RWPE2 (cell line): ENCODE measurements at places on chromosomes 3 and 15.

GRCh38 chr3:186538779-186539178, 5.4 kb downstream of the CRYGS start:
- no peak overlapping the region for H3K27ac ChIP-seq
- H3K4me1 ChIP-seq = peaks cover 7% of the 10 kb centered on the region
- no peak for DNase-seq
- no peak overlapping the region for H3K4me3 ChIP-seq
- no peaks in the 10 kb centered on the region for H3K27me3 ChIP-seq

DNA sequence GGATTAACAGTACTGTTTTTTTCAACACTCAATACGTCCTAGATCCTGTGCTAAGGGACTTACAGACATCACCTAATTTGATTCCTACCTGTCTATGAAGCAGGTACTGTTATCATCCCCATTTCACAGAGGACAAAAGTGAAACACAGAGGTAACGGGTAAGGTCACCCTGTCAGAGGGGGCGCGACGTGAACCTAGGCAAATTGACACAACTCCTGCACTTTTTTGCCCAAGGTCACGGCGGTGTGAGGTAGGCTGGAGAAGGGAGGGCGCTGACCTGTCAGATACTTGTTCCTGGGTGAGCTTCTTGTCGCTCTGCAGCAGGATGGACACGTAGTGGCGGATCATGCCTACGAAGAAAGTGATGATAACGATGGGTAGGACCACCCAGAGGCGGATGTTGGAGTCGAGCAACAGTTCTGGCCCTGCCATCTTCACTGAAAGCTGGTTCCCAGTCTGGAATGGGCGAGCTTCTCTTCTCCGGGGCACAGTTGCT, 363 bp downstream of the EMC3 start:
- no peak for DNase-seq
- H3K36me3 ChIP-seq = peaks cover 43% of the 10 kb centered on the region
- H3K27ac ChIP-seq = peak overlapping the region; percentile 55
- peak overlapping the region; percentile 70 for H3K4me3 ChIP-seq

DNA sequence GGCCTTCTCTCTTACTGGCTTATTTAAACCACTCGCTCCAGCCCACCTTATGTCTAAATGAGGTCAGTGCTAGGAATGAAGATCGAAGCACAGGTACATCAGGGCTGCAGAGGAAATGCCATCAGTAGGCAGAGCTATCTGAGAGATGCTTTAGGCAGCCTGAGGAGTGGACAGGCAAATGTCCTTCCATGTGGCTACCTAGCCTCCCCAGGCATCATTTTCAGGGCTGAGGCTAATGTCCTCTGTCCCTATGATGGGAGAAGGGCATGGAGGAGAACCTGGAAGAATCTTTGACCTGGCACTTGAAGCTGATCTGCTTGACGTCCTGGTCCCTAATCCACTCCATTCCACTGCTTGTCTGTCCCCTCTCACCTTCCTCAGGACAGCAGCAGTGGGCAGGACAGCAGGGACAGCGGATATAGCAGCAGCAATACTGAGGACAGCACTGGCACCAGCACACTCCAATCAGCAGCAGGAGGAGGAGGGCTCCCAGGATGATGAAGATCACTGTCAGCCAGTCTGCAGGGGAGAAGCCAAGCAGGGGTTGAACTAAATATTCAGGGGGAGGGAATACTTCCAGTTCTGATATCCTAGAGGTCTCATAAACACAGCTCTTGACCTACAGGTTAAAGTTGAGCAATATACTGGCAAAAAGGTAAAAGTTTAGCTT, 21.0 kb downstream of the ILDR1 start:
- no peak for DNase-seq
- H3K4me1 ChIP-seq = peaks cover 35% of the 10 kb centered on the region
- H3K4me3 ChIP-seq = no peak overlapping the region
- no peak overlapping the region for H3K27ac ChIP-seq
- no peaks in the 10 kb centered on the region for H3K27me3 ChIP-seq

- no peaks in the 10 kb centered on the region for H3K36me3 ChIP-seq
- no peak overlapping the region for H3K27ac ChIP-seq
- H3K27me3 ChIP-seq = no peaks in the 10 kb centered on the region
- no peak for DNase-seq
These were observed 1274.4 kb upstream of the EPHA6 start for GRCh38 chr3:95539950-95540483.

DNA sequence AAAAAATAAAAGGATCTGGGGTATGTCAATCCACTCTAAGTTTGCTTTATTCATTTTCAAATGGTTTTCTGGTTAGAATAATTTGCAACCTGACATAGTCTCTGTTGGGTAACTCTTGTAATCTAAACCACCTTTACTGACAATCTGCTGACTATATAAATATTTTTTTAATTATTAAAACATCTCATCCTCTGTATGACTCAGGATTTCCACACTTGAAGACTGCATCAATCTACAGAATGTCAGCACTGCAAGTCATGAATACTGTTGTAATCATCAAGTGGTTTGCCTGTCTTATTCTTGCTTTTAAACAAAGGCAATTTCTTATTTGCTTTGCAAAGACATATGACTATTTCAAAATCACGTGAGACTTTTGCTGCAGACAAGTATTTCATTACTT, 42.1 kb downstream of the VGLL3 start:
- peaks cover 27% of the 10 kb centered on the region for H3K4me1 ChIP-seq
- DNase-seq = no peak
- H3K4me3 ChIP-seq = no peak overlapping the region
- H3K27me3 ChIP-seq = no peaks in the 10 kb centered on the region
- H3K36me3 ChIP-seq = no peaks in the 10 kb centered on the region
- peak overlapping the region; percentile 31 for H3K27ac ChIP-seq

DNA sequence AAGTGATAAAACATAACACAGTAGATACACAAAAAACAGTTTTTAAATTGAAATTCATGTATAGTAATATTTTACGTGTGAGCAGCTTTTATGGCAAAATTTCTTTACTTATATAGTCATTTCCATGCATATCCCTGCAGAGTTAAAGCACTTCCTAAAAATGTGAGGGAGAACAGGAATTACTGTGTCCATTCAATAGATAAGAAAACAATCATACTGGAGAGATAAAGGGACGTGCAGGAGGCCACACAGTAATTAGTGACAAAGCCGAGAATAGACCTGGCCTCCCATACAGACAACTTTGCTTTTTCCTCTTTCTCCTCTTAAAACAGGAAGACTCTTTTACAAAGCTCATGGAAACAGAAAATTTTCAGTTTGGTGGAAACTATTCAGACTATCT, 247.5 kb downstream of the CDIN1 start:
- no peaks in the 10 kb centered on the region for H3K27me3 ChIP-seq
- H3K27ac ChIP-seq = no peak overlapping the region
- DNase-seq = no peak
- no peaks in the 10 kb centered on the region for H3K36me3 ChIP-seq
- H3K4me3 ChIP-seq = no peak overlapping the region
- peaks cover 9% of the 10 kb centered on the region for H3K4me1 ChIP-seq

DNA sequence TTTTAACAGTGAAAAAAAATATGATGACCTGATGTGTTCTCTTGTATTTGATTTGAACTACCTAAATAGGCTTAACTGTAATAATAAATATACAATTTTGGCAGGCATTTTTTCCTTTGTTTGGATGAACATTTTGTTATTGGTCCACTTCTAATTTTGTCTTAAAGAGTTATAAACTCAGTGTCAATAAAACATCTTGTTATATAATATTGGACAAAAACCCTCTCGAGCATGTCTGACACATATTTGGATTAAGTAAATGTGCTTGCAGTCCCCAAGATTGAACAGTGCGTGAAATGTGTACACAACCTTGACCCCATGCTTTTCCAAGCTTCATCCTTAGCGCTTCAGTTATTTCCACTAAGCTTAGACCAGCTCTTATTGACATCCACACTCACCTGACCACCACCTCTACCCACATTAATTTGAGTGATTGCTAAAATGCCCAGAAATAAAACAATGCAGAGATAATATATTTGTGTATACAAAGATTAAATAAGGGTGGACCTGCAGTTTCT, 131.7 kb upstream of the ZBED2 start:
- H3K27me3 ChIP-seq = no peaks in the 10 kb centered on the region
- no peaks in the 10 kb centered on the region for H3K36me3 ChIP-seq
- H3K4me1 ChIP-seq = peaks cover 28% of the 10 kb centered on the region

DNA sequence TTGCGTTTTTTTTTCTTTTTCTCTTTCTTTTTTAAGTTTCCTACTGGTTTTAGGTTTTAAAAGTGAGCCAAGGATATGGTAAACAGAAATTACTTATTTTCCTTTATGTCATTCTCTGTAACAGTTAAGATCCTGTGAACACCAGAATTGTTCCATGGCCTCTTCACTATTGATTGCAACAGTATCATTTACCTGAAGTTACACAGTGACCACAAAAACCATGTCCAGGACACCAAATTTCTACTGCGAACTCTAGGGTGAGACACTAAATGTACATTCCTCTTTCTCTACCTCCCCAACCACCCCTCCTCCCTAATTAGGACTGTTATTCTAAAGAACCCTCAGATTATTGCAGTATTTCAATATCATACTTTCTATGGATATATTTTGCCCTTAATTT, 280.9 kb downstream of the FOXP1 start:
- no peaks in the 10 kb centered on the region for H3K27me3 ChIP-seq
- H3K36me3 ChIP-seq = no peaks in the 10 kb centered on the region
- no peak overlapping the region for H3K4me3 ChIP-seq
- no peak for DNase-seq
- no peaks in the 10 kb centered on the region for H3K4me1 ChIP-seq

DNA sequence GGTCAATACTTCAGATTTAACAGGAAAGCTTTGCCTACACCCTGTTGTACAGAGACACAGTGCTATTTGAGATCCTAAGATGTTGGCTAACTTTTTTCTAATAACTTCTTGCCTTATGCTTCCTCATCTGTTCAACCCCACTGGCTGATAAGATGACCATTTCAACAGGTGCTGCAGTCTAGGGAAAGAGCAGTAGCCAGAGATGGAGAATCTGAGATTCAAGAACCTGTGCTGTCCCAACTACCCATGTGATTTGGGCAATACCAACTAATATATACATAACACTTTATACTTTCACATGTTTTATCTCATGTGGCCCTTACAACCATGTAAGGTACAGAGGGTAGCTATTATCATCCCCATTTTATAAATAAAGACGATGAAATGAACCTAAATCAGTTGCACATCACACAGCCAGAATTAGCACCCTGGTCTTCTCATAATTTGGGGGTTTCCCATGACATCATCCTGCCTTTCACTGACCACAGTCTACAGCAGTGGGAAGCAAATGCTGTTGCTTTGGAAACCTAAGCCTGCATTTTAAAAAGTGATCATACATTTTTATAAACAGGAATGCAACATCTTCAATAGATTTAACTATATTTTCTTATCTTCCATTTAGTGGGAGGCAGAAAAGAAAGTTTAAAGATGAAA, 9.7 kb downstream of the TTC23 start:
- no peak overlapping the region for H3K27ac ChIP-seq
- H3K27me3 ChIP-seq = no peaks in the 10 kb centered on the region

DNA sequence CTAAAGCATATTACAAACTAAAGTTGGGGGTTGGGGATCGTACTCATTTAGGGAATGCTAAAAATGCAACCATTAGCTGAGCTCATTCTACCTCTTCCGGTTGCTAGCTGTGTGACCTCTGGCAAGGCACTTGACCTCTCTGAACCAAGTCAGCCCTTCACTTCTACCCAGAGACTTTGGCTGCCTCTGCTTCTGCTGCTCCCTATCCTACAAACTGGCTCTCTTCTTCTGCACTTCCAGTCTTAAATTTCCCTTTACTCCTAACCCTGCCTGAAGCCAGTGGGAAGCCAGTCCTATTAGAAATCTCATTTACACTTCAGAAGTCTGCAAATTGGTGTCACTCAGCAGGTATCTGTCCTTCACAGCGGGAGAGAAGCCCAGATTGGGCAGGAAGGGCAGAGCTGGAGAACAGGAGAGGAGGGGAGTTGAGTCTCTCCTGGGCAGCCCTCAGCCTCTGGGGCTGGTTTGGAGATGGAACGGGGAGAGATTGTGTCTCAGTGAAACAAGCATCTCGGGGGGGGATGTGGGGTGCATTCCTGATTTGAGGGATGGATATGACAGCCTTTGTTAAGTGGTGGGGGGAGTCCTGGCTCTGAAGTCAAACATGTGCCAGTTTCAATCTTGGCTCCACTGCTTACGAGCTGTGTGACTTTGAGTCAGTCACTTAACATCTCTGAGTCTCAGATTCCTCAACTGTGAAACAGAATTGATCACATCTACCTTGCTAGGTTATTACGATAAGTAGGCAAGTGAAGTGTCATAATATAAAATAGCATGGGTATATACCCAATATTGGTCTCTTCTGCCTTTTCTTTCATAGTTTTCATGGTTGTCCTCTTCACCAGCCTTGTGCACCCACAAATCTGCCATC, 7.8 kb upstream of the AEN start:
- no peaks in the 10 kb centered on the region for H3K4me1 ChIP-seq
- H3K27me3 ChIP-seq = peaks cover 4% of the 10 kb centered on the region
- no peak for DNase-seq
- no peak overlapping the region for H3K27ac ChIP-seq
- H3K4me3 ChIP-seq = no peak overlapping the region

GRCh38 chr3:152970851-152971250, 135.9 kb downstream of the P2RY1 start:
- no peak overlapping the region for H3K4me3 ChIP-seq
- H3K4me1 ChIP-seq = peaks cover 35% of the 10 kb centered on the region
- no peaks in the 10 kb centered on the region for H3K36me3 ChIP-seq
- no peaks in the 10 kb centered on the region for H3K27me3 ChIP-seq
- no peak for DNase-seq

GRCh38 chr15:90286678-90287077, 21.2 kb downstream of the NGRN start:
- H3K27me3 ChIP-seq = no peaks in the 10 kb centered on the region
- no peak overlapping the region for H3K4me3 ChIP-seq
- no peak overlapping the region for H3K27ac ChIP-seq
- DNase-seq = no peak
- H3K4me1 ChIP-seq = no peaks in the 10 kb centered on the region

DNA sequence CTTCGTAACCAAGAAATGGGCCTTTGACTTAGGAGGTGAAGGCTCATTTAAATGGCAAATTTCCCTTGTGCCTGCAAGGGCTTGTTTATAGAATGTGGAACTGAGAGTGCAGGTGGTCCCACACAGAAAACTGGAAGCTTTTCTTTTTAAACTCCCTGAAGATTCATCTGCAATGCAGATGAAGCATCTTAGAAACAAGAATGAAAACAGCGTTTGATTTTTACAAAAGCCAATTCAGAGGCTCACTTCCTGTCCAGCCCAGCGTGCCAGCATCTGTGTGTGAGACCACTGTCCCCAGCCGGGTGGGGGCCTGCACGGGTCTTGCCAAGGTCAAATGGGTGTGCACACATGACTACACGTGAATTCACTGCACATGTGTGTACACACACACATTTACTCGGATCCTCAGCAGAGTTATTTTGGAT, 94.7 kb downstream of the LINGO1 start:
- no peaks in the 10 kb centered on the region for H3K36me3 ChIP-seq
- H3K4me1 ChIP-seq = peaks cover 5% of the 10 kb centered on the region
- H3K27me3 ChIP-seq = no peaks in the 10 kb centered on the region
- H3K4me3 ChIP-seq = no peak overlapping the region
- no peak for DNase-seq

- no peaks in the 10 kb centered on the region for H3K36me3 ChIP-seq
- H3K4me1 ChIP-seq = peaks cover 7% of the 10 kb centered on the region
- H3K27ac ChIP-seq = no peak overlapping the region
- no peak overlapping the region for H3K4me3 ChIP-seq
- DNase-seq = no peak
These were observed 319.0 kb downstream of the GABRB3 start for GRCh38 chr15:26453914-26454313.
